ENCODE measurements at places on chromosomes 1 and 21.

- DNase-seq: no peak
These were observed 149.8 kb upstream of the DUSP10 start for GRCh38 chr1:221891708-221892107.

DNA sequence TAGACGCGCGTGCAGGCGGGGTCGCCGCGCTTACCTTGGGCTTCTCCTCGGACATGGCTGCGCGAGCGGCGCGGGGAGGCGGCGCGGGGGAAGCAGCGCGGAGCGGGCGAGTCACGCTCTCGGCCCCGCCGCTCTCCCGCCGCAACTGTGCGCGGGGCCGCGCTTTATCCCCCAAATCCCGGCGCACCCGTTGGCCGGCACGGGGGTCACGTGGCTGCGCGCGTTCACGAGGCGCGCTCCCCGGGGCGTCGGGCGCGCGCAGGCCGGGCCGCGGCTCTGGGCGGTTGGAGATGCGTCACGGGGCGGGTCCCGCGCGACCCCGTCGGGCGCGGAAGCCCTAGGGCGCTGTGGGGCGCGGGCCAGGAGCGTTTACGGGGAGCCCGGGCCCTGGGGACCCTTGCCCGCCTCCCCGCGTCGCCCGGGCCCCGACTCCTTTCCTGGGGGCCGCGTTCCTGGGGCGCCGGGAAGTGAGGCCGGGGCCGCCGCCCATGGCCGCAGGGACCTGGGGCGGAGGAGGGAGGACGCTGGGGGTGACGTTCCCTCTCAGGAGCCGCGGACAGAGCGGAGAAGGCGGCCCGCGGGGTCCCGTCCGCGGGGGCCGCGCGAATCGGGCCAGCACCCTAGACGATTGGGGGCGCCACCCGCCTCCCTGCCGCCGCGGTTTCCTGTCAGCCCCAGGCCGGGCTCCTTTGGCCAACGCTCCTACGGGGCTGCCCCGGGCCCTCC, at the start of gene SUMO3:
Gene SUMO3, minus strand, starts transcription at position 149 of the 726 bp plus-strand sequence. Its CDS starts 94 bp downstream, at position 55.
- peak; percentile 98 for DNase-seq

- no peak for DNase-seq
These were observed 15.7 kb upstream of the PHC2 start for GRCh38 chr1:33446590-33446989.

DNA sequence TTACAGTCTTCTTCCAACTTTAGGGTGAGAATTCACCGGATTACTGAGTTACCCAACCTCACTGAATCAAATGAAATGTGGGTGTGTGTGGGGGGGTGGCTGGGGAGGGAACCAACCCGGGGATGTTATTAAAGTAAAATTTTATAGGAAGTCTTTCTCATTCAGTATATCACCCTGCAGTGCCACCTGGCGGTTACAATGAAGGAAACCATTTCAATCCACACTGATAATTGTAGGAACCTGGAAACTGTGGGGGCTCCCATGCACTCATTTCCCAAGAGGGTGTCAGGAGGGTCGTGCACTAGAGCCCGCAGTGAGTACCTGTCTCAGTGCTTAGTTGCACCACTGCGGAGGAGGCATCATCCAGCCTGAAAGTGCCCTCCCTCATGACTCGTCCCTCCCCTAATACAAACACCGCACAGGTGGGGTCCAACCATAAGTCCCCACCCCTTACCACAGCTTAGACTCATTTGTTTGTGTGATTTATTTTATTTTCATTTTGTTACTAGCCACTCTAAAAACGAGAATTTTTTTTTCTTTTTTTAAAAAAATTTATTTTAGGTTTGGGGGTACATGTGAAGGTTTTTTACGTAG, 29.1 kb upstream of the IGSF5 start:
- DNase-seq: peak; percentile 59

DNA sequence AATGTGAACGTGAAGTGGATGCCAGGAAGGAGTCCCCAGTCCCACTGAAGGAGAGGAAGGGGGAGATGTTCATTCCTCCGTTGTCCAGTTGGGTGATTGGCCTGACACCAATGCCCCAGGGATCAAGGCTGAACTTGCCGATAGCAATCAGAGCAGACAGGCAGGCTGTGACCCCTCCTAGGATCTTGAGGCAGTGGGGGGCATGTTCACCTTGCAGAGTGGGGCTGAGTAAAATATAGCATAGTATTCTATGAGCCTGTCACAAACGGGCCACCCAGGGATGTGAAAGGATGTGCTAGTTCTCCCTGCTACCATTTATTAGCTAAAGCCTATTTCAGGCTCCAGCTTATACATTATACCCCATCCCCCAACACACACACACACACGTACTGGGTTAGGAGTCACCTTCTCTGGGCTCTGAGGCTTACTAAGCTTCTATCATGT, 80.7 kb upstream of the CD34 start:
- no peak for DNase-seq

DNA sequence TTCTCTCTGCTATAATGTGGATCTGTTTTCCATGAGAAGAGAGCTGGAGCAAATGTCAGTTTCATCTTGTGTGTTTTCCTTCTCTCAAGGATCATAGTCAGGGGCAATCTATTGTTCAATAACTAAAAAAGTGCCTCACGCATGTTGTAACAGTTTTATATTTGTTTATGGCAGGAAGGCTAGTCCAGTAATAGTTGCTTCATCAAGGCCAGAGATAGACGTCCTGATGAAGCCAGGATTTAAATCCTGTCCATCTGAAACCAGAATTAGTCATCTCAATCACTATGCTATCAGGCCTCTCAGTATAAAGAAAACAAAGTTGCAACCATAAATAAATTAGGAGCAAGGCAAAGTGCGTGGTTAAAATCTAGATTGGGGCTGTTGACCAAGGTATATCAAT, 30.2 kb upstream of the DUSP10 start:
- DNase-seq: no peak

GRCh38 chr1:228544021-228544850, 57.1 kb downstream of the RNF187 start:
- no peak for DNase-seq

GRCh38 chr21:32578107-32578691, 7.1 kb downstream of the TCP10L start:
- DNase-seq: no peak

DNA sequence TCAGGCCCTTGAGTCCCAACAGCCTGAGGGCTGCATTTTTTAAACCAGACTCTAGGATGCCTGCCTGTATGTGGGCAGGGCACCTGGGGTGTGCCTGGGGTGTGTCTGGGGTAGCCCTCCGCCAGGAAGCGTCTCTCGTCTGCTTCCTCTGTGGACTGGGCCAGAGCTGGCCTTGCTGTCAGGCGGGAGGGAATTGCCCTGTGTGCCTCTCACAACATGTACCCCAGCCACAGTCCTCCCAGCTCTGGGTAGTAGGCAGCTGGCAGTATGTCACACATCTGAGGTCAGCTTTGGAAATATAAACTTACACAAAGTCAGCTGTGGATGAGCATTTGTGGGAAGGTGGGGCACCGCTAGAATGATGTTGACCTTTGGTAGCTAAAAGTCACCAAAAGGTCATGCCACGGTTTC, 13.0 kb downstream of the TRAF5 start:
- DNase-seq: no peak
